ENCODE measurements at places on chromosomes 3 and 15. TPM values are rescaled to one million over a fixed set of nuclear protein-coding genes. Genes with fewer than 3 reads are reported as not detected.

DNA sequence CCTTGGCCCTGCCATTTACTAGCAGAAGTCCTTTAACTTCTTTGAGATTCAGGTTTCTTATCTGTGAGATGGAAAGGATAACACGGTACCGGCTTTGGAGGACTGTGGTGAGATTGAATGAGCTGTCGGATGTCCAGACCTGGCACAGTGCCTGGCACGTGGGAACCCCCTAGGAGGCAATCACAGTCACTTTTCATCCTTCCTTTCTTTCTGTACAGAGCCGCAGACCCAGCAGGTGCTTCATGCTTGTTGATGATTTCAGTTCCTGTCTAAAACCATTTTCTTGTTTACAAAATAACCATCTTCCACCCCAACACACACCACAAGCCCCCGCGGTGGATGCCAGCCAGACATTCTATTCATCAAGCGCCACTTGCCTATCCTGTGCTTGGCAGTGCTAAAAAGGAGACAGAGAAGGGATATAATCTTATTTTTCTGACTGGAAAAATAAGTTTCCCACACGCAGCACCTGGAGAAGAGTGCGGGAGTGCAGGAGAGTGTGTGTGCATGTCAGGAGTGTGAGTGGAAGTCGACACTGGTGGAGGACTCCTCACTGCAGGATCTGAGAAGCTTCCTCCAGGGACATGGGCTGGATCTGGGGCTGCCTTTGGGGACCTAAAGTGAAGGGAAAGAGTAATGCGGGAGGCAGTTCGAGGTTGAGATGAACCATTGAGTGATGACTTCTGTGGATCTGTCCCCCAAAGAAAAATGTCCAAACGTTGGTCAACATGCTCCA lies 85.7 kb downstream of the ST6GAL1 start:
- peak; percentile 75 for DNase-seq

DNA sequence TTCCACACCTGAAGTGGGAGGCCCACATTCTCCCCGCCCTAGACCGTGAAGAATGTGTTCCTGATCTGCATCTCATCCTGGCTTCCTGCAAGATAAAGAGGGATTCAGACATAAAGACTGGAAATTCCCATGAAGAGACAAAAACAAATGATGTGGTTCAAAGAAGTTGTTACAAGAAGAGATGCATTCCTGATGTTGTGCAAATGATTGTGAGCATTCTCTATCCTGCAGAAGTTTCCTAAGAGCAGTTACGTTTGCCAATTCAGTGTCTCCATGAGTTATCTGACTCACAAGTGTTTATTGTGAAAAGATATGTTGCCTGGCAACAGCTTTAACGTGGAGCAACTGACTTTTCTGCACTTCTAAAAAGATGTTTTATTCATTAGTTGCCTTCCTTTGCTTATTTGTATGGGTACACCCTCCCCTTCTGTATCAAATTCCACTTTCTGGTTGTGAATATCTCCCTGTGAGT lies 107.8 kb downstream of the ZIC4 start:
- DNase-seq, result no peak

GRCh38 chr15:42070976-42071350 lies 23.4 kb downstream of the PLA2G4D start:
- no peak for DNase-seq

DNA sequence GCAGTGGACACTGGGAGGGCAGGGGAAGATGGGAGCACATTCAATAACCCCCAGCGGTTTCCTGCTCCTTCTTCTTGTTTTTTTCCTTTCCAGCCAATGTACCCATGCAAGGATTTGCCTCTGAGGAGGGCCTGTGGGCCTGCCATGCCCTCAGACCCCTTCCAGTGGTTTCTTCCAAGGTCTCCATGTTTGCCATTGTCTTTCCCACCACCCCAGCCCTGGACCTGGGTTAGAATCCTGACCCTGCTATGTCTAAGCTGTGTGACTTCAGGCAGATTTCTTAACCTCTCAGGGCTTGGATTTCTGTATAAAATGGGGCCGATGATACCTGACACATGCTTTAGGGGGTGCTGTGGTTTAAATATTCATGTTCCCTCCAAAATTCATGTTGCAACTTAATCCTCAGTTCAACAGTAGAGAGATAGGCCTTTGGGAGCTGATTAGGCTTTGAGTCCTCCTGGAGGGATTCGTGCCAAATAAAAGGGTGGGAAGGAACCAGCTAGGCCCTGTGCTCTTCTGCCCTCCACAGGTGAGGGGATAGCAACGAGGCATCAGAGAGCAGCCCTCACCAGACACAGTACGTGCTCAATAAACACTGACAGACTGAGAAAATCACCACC lies 46.3 kb upstream of the FLNB start:
- no peak for DNase-seq

- no peak for DNase-seq
Measured at GRCh38 chr3:87771337-87772192, 287.2 kb downstream of the CGGBP1 start.

DNA sequence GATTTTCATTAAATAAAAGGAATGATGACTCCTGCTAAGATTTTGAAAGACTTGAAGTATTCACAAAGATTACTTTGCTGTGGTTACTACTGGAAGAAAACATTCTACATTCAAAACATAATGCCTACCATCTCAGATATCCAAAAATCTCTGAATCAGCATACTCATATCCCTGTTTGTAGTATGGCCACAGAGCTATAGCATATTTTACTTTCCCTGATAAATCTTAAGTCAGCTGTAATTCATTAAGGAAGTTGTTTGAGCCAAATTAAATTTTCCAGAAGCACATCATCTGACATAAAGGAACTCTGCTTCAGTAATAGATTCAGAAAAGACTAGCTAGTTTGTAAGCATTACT lies 942.0 kb downstream of the ROBO1 start:
- no peak for DNase-seq

DNA sequence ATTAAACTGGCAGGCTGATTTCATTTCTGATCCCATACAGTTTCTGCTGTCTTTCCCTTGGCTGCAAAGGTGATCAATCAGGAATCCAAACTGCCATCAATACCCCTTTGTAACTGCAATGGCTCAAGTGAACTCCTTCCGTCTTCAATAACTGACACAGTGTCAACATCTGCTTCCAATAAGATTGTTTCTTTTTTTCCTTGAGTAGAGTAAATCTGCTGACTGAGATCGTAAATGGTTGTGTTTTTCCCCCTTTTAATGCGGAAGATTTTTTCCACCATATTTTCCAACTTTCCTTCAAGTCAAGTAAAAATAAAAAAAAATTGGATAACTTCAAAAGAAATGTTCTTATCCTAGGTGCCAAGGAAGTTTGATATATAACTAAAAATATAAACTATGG lies 48.7 kb downstream of the VGLL3 start:
- no peak for DNase-seq

DNA sequence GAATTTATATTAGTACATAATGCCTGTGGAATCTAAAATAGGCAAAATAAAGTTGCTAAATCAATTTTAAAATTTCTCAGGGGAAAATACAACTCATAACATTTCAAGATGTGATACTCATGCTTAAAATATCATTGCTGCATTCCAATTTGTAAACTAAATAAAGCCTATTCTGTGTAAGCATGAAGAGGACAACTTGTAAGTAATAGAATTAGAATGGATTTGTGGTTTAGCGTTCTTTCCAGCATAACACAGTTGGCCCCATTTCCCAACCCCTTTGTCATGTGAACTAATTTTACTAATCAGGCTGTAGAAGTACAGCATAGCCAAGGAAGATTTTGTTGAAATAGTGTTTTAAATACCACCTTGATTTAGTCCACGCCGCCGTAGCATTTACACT lies 437.2 kb downstream of the SI start:
- DNase-seq, result no peak

GRCh38 chr3:13115991-13116390 lies 42.8 kb upstream of the IQSEC1 start:
- no peak for DNase-seq

Gene MKRN3
- not detected for total RNA-seq

Gene C3orf52
- total RNA-seq, result 58.4 TPM

Gene NRG4
- total RNA-seq, result not detected

Gene MST1R
- 323 TPM for total RNA-seq
